NCI-H748 treated with DMSO at 0.1 percent for 48 hours (cell line): ENCODE measurements at places on chromosomes 7 and 10.

DNA sequence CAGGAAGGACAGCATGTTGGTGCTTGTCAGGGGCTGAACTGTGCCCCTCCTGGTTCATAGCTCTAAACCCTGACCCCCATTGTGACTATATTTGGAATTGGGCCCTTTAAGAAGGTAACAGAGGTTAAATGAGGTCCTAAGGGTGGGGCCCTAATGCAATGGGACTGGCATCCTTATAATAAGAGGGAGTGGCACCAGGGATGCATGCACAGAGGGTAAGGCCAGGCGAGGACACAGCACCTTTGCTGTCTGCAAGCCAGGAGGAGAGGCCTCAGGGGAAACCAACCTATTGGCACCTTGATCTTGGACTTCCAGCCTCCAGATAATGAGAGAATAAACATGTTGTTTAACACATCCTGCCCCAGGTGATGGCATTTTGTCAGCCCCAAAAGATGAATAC, 61.3 kb upstream of the EBF3 start:
- no peak for DNase-seq

- DNase-seq = no peak
Observed at GRCh38 chr10:132619927-132620326, 82.3 kb downstream of the INPP5A start.

- no peak for DNase-seq
Observed at GRCh38 chr7:55129541-55130394, 111.0 kb downstream of the EGFR start.

GRCh38 chr7:4851459-4852422, 10.1 kb downstream of the PAPOLB start:
- DNase-seq = no peak

- no peak for DNase-seq
Observed at GRCh38 chr7:49089717-49090116, 165.4 kb downstream of the CDC14C start.

DNA sequence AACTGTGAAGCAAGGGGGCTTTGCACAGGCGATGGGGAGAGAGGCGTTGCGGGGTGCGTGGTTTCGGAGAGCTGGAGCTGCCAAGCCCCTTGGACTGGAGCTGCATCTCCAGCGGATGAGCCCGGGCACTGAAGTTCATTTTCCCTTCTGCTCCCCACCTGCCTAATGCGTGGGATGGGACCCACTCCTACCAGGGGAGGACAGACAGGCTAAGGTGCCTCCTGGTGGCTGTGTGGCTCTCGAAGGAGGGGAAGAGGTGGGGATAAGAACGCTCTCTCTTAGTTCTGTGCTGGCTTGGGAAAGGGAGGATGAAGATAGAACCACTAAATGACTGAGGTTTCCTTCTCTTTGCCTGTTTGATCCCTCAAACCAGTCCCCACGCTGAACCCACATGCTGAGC, 177.6 kb upstream of the PITRM1 start:
- DNase-seq = no peak
